Activated T-helper 1 cell treated with anti-CD3 and anti-CD28 coated beads, Interleukin-12 subunit alpha, Interleukin-12 subunit beta, Interleukin-2, Interleukin-4 antibody, amounts not matched to agents 30 ng/mL and 10 ng/mL and 1 ng/mL, durations not matched to agents 14 hours and 24 hours and 36 hours (primary cell): ENCODE measurements at places on chromosomes 11 and 22.

DNA sequence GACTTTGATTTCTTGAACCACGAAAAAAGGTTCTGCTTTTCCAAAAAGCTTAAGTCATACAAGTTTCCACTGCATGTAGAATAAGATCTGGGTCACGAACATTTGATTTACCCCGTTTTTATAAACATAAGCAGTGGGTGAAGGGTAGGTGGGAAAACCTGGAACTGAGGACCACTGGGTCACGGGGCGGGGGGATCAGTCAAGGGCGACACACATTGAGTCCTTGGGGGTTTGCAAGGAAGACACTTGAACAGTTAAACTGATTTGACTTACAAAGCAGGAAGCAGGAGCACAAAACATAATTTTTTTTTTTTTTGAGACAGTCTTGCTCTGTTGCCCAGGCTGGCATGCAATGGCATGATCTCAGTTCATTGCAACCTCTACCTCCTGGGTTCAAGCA is 10.9 kb downstream of the FADS3 start:
- DNase-seq: no peak

DNA sequence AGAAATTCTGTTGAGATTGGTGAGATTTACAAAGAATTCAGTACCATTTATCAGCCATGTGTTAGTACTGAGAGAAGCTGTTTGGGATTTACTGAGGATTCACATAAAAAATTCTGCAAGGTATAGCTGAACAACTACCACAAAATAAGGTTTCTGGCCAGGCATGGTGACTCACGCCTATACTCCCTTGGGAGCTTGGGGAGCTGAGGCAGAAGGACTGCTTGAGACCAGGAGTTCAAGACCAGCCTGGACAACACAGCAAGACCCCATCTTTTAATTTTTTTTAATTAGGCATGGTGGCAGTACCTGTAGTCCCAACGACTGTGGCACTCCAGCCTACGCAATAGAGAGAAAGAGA is 86.7 kb downstream of the SIK3 start:
- DNase-seq: no peak

DNA sequence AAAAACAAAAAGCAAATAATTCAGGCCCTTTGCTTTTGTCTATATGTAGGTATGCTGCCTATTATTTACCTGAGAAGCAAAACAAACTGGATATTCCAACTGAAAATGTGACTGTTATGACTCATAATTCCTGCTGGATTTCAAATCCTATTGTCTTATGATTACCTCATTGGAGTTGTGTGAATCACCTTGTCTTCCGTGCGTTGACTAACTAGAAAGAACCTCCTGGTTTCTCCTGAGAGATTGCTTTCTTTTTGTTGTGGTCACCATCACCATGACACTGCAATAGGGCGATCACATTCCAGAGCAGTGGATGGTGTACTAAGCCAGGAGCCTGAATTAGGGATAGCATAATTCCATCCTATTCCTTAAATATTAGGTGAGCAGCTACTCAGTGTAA is 23.0 kb upstream of the EXPH5 start:
- DNase-seq: no peak

DNA sequence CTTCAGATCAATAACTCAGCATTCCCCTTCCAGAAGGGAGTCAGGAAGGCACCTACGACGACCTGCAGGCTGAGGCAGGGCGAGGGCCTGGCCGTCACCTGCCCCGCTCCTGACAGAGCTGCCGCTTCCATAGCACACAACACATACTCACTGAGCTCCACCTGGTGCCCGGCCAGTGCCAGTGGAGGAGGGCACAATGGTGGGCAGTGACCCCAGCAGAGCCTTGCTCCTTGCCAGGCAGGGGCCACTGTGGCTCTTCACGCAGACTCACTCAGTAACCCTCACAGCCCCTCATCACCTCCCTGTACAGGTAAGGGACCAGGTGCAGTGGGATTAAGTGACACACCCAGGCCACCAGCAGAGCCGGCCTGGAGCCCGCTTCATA is 24.6 kb downstream of the LRFN4 start:
- no peak for DNase-seq

DNA sequence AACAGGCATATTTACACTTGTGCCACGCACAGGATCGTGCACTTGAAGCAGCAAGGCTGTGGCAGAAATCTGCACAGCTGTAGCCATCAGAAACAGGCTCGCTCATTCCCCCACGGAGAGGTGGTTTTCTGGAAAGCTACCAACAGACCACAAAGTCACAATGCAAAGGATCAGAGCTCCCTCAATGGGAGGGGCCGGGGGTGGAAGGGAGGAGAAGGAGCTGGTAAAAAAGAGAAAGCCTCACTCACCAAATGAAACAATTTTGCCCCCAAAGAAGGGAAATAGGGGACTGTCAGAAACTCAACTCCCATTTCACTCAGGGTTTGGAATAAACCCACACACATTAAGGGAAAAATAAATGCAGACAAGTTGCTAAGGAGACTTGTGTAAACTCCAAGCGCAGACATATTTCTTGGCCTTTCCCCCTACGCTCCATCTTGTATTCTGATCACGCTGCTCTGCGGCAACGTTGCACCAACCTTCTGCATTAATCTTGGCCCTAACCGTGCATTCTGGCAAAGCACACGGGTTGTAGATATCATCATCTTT is 43.2 kb upstream of the BLID start:
- no peak for DNase-seq

DNA sequence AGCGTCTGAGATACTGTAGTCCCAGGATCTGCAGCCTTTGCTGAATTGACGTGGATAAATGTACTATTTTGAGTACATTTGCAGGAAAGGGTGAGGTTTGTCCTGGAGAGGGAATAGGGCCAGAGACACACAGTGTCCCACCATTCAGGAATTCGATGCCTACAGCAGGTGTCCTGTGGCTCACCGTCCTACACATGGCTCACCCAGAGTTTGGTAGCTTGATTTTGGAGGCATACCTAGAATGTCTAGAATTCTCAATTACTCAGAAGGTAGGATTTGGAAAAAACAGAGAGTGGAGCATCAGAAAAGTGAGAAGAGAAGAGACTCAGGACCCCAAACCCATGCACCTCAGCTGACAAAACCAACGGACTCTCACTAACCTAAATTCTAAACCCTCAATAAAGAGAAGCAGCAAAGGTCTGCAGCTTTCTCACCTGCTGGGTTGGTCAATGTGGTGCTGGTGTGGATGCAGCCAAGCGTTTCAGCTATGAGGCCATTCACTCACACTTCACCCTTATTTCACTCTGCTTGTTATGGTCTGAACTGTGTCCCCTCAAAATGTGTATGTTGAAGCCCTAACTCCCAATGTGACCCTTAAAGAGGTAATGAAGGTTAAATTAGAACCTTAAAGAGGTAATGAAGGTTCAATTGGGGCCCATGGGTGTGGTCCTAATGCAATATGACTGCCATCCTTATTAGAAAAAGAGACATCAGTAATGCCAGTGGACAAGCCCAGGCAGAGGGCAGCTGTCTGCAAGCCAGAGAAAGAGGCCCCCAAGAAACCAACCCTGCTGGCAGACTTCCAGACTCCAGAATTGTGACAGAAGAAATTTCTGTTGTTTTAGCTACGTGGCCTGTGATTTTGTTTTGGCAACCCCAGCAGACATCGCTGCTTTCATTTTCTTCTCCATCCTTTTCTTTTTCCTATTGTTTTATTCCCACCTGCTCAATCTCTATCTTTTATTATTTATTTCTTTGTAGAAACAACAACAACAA is 187.8 kb downstream of the SNX19 start:
- no peak for DNase-seq

GRCh38 chr22:37126383-37126782 is 16.9 kb upstream of the TMPRSS6 start:
- no peak for DNase-seq

GRCh38 chr11:74142624-74143023 is 28.2 kb downstream of the C2CD3 start:
- no peak for DNase-seq

DNA sequence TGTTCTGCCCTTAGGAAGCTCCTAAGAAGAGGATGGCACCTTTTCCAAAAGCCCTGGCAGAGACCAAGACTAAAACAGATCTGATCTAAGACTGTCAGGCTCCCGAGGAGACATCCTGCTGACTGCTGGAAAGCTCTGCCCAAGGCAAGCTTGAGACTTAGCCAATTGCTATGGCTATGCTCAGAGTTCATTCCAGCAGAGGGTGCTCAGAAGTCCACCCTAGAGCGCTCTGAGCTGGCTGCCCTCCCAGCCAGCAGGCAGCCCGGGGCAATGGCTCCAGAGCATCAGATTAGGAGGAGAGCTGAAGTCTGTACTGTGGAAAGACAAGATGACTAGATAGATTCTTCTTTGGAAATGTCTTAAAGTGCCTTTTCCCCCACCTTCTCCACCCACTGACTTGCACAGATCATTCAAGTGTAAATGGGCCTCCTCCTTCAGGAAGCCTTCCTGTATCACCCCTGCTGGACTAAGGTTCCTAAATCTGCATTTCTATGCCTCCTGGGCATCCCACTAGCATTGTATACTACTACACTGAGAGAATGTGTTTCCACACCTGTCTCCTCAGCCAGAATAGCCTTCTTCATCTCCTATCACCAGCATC is 23.4 kb downstream of the LRRC55 start:
- DNase-seq: no peak

DNA sequence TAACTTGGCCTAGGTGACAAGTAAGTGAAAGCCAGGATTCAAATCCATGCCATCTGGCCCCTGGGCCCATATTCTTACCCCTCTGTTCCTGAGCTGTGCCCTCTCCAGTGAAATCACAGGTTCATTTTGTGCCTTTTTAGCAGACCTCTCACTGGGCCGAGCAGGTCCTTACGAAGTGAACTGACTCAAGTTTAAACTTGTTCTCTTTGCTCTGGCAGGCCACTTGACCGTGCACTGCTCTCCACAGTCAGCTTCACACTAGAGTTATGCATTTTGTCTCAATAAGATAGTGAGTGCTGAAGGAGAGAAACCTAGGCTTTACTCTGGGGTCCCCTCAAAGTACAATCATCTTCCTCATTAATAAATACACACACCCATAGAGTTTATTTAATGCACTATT is 40.7 kb downstream of the ARFGAP3 start:
- DNase-seq: no peak

DNA sequence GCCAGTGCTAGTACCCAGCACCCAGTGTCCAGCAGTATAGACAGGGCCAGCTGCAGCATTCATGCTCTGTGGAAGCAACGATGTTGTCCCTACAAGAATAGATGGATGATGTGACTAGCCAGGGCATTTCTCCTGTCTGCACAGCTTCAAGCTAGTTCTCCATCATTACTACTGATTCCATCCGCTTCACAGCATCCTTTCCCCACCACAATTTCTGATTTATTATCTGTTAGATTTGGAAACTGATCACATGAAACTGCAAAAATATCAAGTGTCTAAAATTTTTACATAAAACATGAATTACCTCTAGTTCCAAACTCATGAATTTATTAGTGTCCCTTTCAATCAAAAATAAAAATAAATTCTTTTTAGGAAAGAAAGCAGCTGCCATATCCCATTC is 138.9 kb upstream of the POU2AF2 start:
- no peak for DNase-seq

GRCh38 chr11:9060700-9061111 is 30.7 kb downstream of the SCUBE2 start:
- DNase-seq: peak; percentile 48

DNA sequence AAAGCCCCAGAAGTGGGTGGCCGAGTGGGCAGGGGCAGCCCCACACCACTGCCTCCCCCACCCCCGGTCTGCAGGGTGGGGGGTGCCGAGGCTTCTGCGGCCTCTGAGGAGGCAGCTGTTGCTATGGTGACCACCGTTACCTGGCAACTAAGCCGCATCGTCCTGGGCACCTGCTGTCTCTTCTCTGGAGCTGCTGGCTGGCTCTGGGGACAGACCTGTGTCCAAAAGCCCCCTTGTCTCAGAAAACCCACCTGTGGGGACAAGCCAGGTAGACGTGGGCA is 79.9 kb upstream of the PRR5 start:
- peak; percentile 14 for DNase-seq

DNA sequence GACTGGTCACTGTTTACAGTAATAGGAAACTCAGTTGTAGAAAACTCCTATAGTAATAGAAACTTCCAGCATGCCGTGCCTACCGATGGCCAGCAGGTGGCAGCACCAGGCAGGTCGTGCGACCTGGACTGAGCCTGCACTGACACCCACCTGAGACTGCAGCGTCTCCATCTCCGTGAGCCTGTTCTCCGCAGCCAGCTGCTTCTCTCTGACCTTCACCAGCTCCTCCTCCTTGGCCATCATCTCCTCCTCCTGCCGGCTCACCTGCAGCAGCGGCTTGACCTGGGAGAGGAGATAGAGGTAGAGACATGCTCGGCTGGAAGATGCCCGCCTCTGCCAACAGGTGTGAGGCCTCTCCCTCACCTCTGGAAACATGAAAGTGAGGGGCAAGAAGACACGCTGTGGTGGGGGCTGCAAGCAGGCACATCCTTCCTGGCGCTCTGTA is 48.5 kb downstream of the APOL1 start:
- peak; percentile 65 for DNase-seq

GRCh38 chr11:106275151-106275550 is 197.7 kb downstream of the AASDHPPT start:
- DNase-seq: no peak

- DNase-seq: no peak
These were observed 23.8 kb downstream of the YDJC start for GRCh38 chr22:21605887-21606564.

- no peak for DNase-seq
These were observed 607 bp upstream of the ROBO4 start for GRCh38 chr11:124898263-124898680.

GRCh38 chr11:73296501-73297230 is 11.4 kb upstream of the ARHGEF17 start:
- no peak for DNase-seq

DNA sequence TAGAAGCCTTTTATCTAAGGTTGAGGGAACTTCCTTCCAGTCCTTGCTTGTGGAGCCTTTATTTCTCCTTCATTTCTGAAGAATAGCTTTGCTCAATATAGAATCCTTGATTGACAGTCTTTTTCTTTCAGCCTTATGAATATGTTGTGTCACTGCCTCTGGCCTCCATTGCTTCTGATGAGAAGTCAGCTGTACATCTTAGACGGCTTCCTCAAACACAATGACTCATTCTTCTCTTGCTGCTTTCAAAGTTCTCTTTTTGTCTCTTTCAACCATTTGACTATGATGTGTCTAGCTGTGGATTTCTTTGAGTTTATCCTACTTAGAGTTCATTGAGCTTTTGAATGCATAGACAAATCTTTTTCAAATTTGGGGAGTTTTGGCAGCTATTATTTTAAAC is 893.2 kb downstream of the BRD1 start:
- DNase-seq: no peak
